ENCODE measurements at places on chromosomes 11 and 22. TPM values are rescaled to one million over a fixed set of nuclear protein-coding genes. Genes with fewer than 3 reads are reported as not detected.

The MAP6 gene
- polyA plus RNA-seq: 12.3 TPM

The OR8A1 gene
- not detected for polyA plus RNA-seq

The UPK3A gene
- not detected for polyA plus RNA-seq

The TRIM29 gene
- 1.5 TPM for polyA plus RNA-seq

The XKR3 gene
- not detected for polyA plus RNA-seq

The MS4A4A gene
- not detected for polyA plus RNA-seq

The FAM181B gene
- polyA plus RNA-seq: not detected

The PEX16 gene
- 24.7 TPM for polyA plus RNA-seq

The KREMEN1 gene
- 2.1 TPM for polyA plus RNA-seq

The MPZL3 gene
- polyA plus RNA-seq: 0.39 TPM

The APOC3 gene
- not detected for polyA plus RNA-seq

The ABCG4 gene
- polyA plus RNA-seq: 0.06 TPM

The CRYBB1 gene
- polyA plus RNA-seq: not detected

The CECR2 gene
- polyA plus RNA-seq: not detected

The EHF gene
- polyA plus RNA-seq: not detected

The MUC2 gene
- polyA plus RNA-seq: not detected

The SGSM1 gene
- not detected for polyA plus RNA-seq

The ADM2 gene
- polyA plus RNA-seq: 16.0 TPM

The CCDC82 gene
- polyA plus RNA-seq: 10.6 TPM

The OR2AG1 gene
- polyA plus RNA-seq: not detected

The CFAP300 gene
- 4.5 TPM for polyA plus RNA-seq

The TESMIN gene
- polyA plus RNA-seq: 1.5 TPM

The OR10A6 gene
- 0.31 TPM for polyA plus RNA-seq

The SLC5A4 gene
- not detected for polyA plus RNA-seq

The MUC6 gene
- not detected for polyA plus RNA-seq

The ABCC8 gene
- polyA plus RNA-seq: not detected

The CTTN gene
- polyA plus RNA-seq: 166 TPM

The APOL1 gene
- polyA plus RNA-seq: 1.5 TPM

The SLC22A9 gene
- polyA plus RNA-seq: not detected

The PLEKHB1 gene
- 0.29 TPM for polyA plus RNA-seq

The SCUBE1 gene
- polyA plus RNA-seq: not detected

The SMC1B gene
- not detected for polyA plus RNA-seq

The OR2D2 gene
- 0.13 TPM for polyA plus RNA-seq

The GPR83 gene
- 0.04 TPM for polyA plus RNA-seq

The OR5AP2 gene
- polyA plus RNA-seq: not detected

The SESN3 gene
- polyA plus RNA-seq: 0.48 TPM

The NDUFV1 gene
- polyA plus RNA-seq: 97.9 TPM

Measured in BJ (cell line).